ENCODE measurements at places on chromosomes 6 and 20. TPM values are rescaled to one million over a fixed set of nuclear protein-coding genes. Genes with fewer than 3 reads are reported as not detected.

The BPIFB2 gene
- not detected for total RNA-seq

The DBNDD2 gene
- 12.3 TPM for total RNA-seq

The MOCS1 gene
- 13.3 TPM for total RNA-seq

The COL19A1 gene
- 1.9 TPM for total RNA-seq

The NEDD9 gene
- total RNA-seq, result 30.2 TPM

The WFDC13 gene
- not detected for total RNA-seq

The FAM83B gene
- total RNA-seq, result 0.44 TPM

The NKAIN4 gene
- 0.57 TPM for total RNA-seq

The CCN5 gene
- total RNA-seq, result 1.3 TPM

The SLC13A3 gene
- 4.6 TPM for total RNA-seq

The TMEM14C gene
- 90.2 TPM for total RNA-seq

The SNX9 gene
- total RNA-seq, result 61.9 TPM

The SLC22A2 gene
- total RNA-seq, result not detected

The CLVS2 gene
- total RNA-seq, result not detected

The TFAP2A gene
- 0.22 TPM for total RNA-seq

The RAET1L gene
- not detected for total RNA-seq

The FLRT3 gene
- total RNA-seq, result 4.4 TPM

The HRH3 gene
- total RNA-seq, result not detected

The PPT2 gene
- 46.8 TPM for total RNA-seq

The B4GALT5 gene
- total RNA-seq, result 28.9 TPM

The CGA gene
- not detected for total RNA-seq

The BEND3 gene
- 2.8 TPM for total RNA-seq

The KIFC1 gene
- total RNA-seq, result 68.3 TPM

The NKAPL gene
- 1.5 TPM for total RNA-seq

The SIRT5 gene
- total RNA-seq, result 4.4 TPM

The JPH2 gene
- total RNA-seq, result 16.3 TPM

Measured in placental pericyte (primary cell).